Activated CD4-positive, alpha-beta T cell treated with anti-CD3 and anti-CD28 coated beads, Interleukin-2, Interleukin-4, amounts not matched to agents 100 ng/mL and 50 ng/mL, durations not matched to agents 16 hours and 8 hours (primary cell): ENCODE measurements at places on chromosomes 11 and 22.

GRCh38 chr11:115263799-115264656, 240.2 kb downstream of the CADM1 start:
- DNase-seq = no peak

- peak; percentile 25 for DNase-seq
These were observed 3.7 kb downstream of the ILK start for GRCh38 chr11:6607190-6607795.

DNA sequence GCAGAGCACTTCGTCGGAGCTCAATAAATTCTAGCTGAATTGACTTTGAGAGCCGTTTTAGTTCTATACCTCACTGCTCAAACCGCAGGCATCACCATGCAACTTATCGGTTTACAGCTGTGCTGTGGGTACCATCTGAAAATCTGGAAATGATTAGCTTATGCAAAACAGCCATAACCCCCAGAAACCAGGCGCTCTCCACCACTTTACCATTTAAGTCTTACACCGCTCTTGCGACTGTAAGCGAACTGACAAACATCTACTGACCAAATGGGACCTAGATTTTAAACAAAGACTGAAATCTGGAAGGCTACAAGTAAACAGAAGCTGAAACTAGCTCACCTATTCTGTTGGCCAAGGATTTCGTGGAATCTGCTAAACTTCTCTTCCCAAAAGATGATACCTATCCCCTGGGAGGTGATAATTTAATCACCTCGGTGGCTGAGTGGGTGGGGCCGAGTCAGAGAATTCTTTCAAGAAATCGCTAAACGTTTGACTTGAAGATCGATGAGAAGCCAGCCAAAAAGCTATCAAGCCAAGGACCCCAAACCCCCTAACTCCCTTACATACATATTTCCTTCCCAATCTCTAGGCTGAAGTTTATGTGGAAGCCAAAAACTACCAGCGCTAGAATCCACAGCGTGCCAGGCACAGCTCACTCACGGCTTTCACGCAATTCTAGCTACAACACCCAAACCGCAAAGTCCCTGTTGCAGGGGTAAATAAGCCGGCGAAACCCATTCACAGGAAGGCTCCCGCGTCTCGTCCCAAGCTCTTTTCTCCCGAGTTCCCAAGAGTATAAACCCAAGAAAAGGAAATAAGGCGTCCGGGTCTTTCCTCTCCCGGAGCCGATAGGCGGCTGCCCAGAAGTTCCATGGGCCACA, 644 bp downstream of the SPTY2D1 start:
- peak; percentile 76 for DNase-seq

- no peak for DNase-seq
These were observed 4.3 kb upstream of the TBC1D22A start for GRCh38 chr22:46758121-46758520.

DNA sequence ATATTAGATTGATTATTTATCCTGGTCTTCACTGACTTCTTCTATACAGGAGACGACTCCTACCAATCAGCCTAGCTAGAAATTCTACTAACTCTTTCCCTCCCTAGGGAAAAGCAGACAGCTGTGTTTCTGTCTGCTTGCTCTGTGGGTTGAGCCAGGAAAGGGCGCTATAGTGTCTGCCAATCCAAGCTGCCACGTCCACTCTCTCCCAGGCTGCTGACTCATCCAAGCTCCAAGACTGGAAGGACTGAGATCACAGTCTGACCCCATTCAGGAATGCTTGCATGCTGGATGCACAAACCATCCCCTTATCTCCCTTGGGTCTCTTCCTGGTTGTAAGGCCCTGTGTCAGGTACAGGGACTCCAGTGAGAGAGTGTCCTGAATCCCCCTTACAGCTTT, 955.6 kb downstream of the OPCML start:
- DNase-seq = no peak
